Daoy (cell line): ENCODE measurements at places on chromosomes 5 and 9. TPM values are rescaled to one million over a fixed set of nuclear protein-coding genes. Genes with fewer than 3 reads are reported as not detected.
A peak's percentile ranks its signal among the peaks of the same experiment; 100 is the strongest.

DNA sequence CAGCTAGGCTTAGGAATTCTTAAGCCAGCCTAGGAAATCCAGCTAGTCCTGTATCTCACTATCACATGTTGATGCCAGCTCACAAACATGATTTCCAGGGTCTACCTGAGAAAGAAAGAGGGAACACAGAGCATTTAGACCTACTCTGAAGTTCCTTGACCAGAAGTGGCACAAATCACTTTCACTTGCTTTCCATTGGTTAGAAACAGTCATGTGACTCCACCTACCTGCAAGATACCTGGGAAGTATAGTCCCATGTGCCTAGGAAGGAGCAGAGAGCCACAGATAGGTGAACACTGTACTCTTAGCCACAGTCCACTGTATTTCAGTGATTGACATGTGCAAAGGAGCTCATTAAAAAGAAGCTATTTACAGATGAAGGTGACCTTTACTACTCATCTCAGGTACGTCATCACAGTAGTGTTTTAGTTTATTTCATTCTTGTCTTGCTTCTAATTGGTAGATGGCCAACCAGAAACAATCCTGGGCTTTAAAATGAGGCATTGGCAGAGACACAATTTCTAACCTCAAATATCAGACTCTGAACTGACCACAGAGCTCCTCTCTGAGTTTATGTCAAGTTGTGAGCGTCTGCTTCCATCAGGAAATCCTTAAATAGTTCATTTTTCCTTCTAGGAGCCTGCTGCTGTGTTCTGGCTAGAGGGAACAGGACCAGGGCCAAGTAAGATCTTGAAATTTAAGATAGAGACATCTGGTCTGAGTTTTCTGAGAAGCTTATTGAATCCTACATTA lies 340.7 kb downstream of the TLE4 start:
- DNase-seq, result no peak

GRCh38 chr9:128634651-128635262 lies 21.9 kb downstream of the DYNC2I2 start:
- no peak for DNase-seq

DNA sequence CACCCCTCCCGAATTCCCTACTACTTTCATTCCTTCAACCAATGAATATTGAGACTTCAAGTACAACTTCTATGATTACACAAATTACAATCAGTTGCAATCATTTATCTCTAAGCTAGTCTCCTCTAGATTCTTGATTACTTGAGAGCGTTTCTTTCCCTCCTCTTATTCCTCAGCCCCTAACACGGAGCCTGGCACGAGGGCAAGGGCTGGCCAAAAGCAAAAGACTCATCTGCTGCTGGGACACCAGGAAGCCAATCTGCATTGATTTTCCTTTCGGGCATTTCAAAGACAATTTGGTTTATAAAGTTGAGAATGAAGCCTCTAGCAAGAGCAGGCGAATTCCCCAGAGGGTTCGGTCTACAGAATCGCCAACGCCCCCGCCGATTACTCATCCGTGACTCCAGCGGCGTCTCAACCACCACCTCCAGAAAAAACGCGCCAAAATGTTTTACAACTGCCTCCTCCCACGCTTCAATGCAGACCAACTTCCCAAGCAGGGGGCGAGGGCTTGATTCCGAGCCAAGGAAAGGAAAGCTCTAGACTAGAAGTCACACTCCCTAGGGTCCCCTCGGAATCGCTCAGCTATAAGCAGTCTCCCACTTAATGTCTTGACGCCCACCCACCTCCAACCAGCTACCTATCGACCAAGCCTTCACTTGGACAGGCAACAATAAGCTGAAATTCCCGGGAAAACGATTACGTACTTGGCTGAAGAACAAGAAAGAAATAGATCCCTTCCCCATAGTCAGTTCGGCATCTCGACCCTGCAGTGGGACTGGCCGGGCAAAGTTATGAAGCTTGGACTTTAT lies 1.5 kb downstream of the PCSK1 start:
- peak; percentile 94 for DNase-seq

DNA sequence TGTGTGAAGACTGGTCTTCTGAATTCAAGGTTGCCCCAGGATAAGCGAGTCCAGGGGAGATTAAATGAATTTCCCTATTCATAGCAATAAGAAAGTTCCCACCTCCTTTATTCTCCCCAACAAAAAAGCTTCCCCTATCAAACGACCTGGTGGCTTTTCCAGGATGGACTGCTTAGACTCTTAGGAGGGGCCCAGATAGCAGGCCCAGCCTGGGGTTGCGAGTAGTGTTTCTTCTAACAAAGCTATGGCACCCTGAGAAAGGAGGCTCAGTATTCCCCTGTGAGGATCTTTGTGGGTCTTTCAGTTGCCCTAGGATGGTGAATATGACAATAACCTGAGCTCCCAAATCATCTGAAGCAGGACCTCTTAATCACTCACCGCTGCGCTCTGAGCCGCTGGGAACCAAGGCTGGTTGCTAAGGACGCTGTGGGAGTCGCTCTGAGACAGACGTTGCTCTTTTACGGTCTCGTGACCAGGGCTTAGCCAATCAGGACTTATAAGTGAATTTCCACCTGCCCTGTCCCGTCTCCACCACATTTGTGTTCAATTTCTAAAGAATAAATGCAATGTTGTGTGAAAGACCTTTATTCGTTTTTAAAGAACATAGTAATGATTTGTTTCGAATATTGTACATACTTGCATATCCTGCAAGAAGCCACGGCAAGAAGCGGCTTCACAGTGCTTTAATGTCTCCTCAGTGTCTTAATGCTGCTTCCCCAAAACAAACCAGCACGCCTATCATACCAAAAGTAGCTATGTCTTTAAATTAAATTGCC lies at the start of gene TMEM232:
TMEM232 (minus strand) TSS at position 423 of the 776 bp plus-strand sequence. CDS start 59,319 bp downstream, outside the sequence.
- peak; percentile 87 for DNase-seq

Gene DBH
- not detected in 2 replicates for total RNA-seq

DNA sequence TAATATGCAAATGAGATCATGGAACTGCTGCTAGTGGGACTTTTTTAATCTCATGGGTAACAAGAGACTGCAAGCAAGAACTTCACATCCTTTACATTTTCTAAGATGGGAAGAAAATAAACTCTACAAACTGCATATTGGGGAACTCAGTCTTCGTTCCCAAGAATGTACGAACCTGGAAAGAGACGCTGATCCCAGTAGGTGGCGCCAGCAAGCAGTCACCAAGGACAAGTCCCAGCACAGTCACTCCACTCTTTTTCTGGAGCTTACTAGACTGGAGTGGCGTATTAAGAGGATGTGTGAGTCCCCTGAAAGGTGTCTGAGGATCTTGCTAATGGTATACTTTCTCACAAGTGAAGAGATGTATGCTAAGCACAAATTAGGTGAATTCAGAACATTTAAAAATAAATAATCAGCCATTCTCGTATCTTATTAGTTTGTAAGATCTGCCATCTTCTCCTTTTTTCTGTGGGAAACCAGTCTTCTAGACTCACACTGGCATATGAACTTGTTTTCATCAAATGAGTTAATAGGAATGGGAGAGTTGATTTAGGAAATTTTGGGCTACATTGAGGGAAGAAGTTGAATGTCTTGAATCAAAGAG lies 16.0 kb upstream of the PUM3 start:
- peak; percentile 79 for DNase-seq

- no peak for DNase-seq
Observed at GRCh38 chr9:86942281-86943200, 4.8 kb downstream of the GAS1 start.
